ENCODE measurements at places on chromosomes 4 and X.
A peak's percentile ranks its signal among the peaks of the same experiment; 100 is the strongest.

DNA sequence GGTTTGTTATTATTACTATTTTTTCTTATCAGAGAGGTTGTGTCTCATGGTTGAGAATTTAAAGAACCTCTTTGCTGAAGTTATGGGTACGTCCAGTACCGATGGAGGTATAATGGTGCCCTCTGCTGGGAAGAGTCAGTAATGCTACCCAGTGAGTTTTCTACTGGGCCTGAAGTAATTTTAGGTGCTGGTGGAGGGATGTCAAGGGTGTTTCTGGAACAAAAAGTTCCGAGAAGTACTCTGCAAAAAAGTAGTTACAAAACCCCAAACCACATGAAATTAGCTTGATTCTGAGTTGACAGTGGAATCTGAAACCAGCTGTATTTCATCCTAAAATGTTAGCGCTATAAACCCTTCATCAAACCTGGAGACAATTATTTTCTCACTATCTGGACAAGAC is 102.5 kb upstream of the MID1 start:
- peak; percentile 48 for DNase-seq

DNA sequence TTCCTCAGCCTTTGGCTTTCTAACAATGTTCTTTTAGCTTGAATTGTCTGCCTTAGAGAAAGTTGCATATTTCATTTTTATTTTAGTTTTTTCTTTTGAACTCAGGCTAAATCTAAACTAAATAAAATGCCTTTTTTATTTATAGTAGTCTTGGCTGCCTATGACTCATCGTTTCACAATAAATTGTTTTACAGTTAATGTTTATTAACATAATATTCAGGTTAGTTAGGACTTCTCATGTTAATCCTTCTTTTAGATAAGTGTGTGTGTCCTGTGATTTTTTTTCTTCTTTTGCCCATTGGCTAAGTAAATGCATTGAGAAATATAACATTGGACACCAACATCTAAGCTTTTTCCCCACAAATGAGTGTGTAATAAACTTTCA is 1.6 kb downstream of the RP2 start:
- no peak for DNase-seq

DNA sequence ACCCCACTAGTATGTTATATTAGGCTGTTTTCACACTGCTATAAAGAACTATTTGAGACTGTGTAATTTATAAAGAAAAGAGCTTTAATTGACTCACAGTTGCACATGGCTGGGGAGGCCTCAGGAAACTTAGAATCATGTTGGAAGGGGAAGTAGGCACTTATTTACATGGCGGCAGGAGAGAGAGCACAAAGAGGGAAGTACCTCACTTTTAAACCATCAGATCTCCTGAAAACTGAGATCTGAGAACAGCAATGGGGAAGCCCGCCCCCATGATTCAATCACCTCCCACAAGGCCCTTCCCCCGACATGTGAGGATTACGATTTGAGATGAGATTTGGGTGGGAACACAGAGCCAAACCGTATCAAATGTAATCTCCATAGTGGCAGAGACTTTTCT is 45.4 kb upstream of the XK start:
- DNase-seq = no peak

GRCh38 chr4:53706422-53707032 is 115.2 kb upstream of the LNX1 start:
- no peak for DNase-seq

- no peak for DNase-seq
Measured at GRCh38 chr4:40227284-40227683, 30.5 kb downstream of the RHOH start.

GRCh38 chr4:36285784-36286480 is 4.5 kb downstream of the DTHD1 start:
- no peak for DNase-seq

DNA sequence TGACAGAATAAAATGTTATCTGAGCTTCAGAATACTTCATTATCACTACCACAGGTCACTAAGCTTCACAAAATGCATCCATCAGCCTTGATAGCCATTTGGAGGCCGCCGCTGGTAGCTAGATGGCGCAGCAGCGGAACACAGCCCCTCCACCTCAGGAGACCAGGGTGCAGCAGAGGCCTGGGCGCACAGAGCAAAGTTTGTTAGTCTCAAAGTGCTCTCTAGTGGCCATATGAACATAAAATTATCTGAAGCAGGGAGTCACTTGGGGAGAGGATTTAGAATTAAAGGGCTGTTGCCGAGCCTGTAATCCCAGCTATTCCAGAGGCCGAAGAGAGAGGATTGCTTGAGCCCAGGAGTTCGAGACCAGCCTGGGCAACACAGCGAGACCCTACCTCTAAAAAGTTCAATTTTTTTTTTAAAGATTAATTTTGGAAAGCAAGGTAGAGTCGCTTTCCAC is 8.1 kb upstream of the DCTD start:
- DNase-seq = no peak

- no peak for DNase-seq
Measured at GRCh38 chr4:169723207-169723965, 34.4 kb downstream of the HPF1 start.

- DNase-seq = peak; percentile 7
Measured at GRCh38 chr4:23770011-23770410, 119.8 kb downstream of the PPARGC1A start.

- DNase-seq = no peak
Measured at GRCh38 chrX:147069926-147070325, 255.4 kb upstream of the CXorf51A start.

DNA sequence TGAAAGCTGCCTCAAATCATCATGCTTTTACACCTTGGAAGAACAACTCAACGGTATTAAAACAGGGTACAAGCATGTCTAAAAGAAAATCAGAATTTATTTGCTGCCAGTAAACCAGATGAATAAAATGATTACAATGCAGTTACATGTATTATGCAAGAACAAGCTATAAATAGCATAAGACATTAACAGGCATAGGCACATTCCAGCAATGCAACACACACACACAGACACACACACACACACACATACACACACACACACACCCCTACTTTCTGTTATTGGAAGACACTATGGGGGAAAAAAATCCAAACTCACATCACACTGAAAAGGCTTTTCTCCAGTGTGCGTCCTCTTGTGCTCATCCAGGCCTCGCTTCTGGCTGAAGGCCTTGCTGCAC is 212.5 kb downstream of the PRDM5 start:
- no peak for DNase-seq

- no peak for DNase-seq
Measured at GRCh38 chr4:156598138-156598681, 373.4 kb downstream of the PDGFC start.

GRCh38 chr4:99615170-99615820 is 40.7 kb downstream of the MTTP start:
- no peak for DNase-seq

GRCh38 chr4:125344198-125344597 is 29.4 kb downstream of the FAT4 start:
- DNase-seq = no peak

GRCh38 chr4:11038926-11039325 is 354.4 kb upstream of the CLNK start:
- no peak for DNase-seq

GRCh38 chr4:167234316-167234881 is at the start of gene SPOCK3:
TSS of gene SPOCK3 (minus strand) at chr4:167234494.
- no peak for DNase-seq

- DNase-seq = no peak
Measured at GRCh38 chrX:23003116-23003515, 3.4 kb downstream of the DDX53 start.

Measured in GM04504 (cell line).